ENCODE measurements at places on chromosomes 4 and X.

DNA sequence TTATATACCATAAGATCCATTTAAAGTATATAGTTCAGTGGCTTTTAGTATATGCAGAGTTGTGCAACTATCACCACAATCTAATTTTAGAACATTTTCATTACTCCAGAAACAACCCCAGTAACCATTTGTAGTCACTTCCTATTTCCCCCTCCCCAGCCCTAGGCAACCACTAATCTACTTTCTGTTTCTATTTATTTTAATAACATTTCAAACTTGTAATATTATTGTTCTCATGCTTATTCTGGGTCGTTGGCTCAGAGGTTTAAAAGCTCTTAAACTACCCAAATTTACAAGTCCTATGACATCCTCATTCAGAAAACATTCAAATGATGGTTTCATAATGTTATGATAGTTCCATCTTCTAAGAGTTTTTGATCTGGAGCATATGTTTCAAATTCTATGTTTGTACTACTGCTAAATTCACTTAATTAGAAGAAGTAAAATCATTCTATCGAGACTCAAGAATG lies 18.4 kb downstream of the XIAP start:
- DNase-seq = no peak

GRCh38 chr4:1802720-1803522 lies 9.8 kb downstream of the FGFR3 start:
- DNase-seq = no peak

DNA sequence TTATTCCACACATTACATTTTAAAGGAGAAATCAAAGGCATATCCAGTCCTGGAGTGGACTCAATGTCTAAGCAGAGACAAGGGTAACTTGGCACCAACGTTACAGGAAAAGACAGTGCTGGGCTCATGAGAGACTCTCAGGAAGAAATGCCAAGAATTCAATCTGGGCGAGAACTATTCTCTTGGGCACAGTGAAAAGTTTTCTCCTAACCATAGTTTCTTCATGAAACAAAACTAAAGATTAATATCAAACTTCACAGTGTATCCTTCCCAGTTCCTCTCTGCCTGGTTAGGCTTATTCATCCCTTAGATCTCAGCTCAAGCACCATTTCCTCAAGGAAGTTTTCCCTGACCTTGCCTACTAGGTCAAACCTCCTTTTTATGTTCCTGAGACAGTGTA lies 109.4 kb upstream of the TLL1 start:
- no peak for DNase-seq

DNA sequence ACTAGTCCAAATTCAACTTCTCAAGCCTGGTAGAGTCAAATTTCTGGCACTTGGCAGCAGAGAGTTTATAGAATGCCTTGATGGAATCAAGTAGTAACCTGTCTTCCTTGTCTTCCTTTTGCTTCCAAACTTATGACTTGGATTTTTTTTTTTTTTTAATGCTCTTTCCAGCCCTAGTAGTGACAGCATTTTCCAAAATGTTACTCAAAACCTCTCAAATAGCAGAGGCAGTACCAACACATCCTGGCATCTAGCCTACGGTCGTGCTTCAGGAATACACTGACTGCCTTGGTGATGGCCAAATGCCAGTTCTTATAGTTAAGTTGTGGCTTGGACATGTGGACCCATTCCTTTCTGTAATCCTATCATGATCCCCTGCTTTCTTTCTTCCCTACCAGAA lies 46.0 kb downstream of the GALNT7 start:
- no peak for DNase-seq

GRCh38 chrX:13702111-13702789 lies 13.3 kb downstream of the RAB9A start:
- DNase-seq = no peak

- DNase-seq = no peak
Measured at GRCh38 chr4:143667461-143667860, 33.0 kb downstream of the FREM3 start.

DNA sequence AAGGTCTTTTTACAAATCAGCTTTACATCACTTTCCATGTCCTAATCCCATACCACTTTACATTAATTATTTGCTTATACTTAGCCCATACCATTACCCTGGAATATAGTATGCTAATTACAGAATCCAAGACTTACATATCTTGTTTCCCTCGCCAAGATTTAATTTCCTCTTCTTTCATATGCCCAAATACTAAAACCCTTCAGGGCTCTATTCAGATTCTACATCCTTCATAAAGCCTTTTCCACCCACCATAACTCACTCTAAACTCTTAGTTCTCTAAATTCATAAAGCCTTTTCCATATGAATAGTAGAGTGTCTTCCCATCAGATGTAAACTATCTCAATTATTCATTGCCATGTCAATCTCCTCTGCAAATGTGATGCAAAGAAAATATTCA lies 390.7 kb downstream of the STPG2 start:
- DNase-seq = no peak

- no peak for DNase-seq
Measured at GRCh38 chr4:886244-886643, 45.9 kb downstream of the GAK start.

DNA sequence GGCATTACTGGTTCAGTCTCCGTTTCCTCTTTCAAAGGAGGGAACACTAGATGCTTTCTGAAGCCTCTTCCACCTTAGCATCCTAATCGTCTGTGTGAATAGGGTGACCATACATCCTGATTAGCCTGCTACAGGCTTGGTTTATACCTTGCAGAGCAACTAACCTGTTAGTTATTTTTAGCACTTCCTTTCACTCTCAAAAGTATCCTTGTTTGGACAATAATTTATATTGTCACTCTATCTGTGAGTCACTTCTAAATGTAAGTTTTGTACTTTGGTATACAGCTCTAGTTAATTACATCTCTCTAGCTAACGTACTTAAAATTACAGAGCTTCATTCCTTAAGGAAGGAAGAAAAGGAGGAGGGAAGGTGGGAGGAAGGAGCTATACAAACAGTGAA lies 174.5 kb downstream of the GPC3 start:
- no peak for DNase-seq

- no peak for DNase-seq
Measured at GRCh38 chrX:39953879-39954278, 143.9 kb downstream of the BCOR start.

DNA sequence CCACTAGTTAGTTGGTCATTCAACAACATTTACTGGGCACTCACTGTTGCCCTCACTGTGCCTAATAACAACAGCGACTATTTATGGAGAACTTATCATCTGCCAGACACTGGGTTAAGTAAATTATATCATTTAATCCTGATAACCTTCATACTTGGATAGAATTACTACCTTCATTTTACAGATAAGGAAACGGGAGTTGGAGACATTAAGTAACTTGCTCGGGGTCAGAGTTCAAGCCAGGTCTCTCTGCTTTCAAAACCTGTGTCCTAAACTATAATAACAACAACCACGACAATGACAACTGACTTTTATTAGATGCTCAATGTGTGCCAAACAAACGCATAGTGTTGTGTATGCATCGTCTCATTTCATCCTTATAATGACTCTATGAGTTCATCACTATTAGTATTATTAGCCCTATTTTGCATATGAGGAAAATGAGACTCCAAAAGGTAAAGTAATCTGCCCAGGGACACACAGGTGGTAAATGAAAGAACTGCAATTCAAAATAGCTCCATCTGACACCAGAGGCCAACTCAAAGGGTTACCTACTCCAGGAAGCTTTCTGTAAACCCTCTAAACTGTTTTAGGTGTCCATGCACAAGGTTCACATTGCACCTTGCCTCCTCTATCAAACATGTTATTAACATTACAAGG lies 98.4 kb upstream of the ACSL4 start:
- DNase-seq = no peak

GRCh38 chr4:187726485-187726884 lies 269.1 kb upstream of the ZFP42 start:
- no peak for DNase-seq

- no peak for DNase-seq
Measured at GRCh38 chr4:6944301-6945051, 34.9 kb downstream of the TBC1D14 start.

GRCh38 chr4:118989098-118990080 lies 100.7 kb downstream of the SYNPO2 start:
- no peak for DNase-seq

- DNase-seq = no peak
Measured at GRCh38 chr4:138158746-138159297, 83.3 kb downstream of the SLC7A11 start.

GRCh38 chrX:132532913-132533312 lies 44.1 kb upstream of the MBNL3 start:
- DNase-seq = no peak

GRCh38 chr4:5112333-5113095 lies 61.2 kb downstream of the STK32B start:
- DNase-seq = no peak

DNA sequence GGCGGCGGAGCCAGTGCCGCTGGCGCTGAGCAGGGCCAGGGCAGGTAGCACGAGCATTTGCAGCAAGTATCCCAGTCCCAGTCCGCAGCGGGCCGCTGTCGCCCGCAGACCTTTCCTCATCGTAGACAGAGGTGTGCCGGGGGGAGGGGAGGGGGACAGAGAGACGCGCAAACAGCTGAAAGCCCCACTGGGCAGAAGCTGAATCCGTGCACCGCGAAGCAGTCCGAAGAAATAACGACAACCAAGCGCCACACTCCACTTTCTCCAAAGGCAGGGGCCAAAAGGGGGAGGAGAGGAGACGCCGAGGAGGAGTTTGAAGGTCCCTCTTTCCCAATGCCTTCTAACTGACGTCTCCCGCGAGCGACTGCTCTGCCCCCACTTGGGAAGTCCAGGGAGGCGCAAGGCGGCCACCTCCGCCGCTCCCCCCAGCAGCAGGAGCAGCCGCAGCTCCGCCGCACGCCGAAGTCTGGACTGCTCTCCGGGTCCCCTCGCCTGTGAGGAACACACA lies at the start of gene UNC5C:
Gene UNC5C, minus strand, starts transcription at position 236 of the 508 bp plus-strand sequence.
- DNase-seq = no peak

GRCh38 chr4:4919927-4920326 lies 60.5 kb downstream of the MSX1 start:
- DNase-seq = no peak

- no peak for DNase-seq
Measured at GRCh38 chr4:126907389-126907788, 725.4 kb upstream of the INTU start.
